Activated naive CD8-positive, alpha-beta T cell treated with anti-CD3 and anti-CD28 coated beads, Interleukin-2, amount 50 U/mL, for 24 hours (primary cell): ENCODE measurements at places on chromosomes 1 and 21.
A peak's percentile ranks its signal among the peaks of the same experiment; 100 is the strongest.

DNA sequence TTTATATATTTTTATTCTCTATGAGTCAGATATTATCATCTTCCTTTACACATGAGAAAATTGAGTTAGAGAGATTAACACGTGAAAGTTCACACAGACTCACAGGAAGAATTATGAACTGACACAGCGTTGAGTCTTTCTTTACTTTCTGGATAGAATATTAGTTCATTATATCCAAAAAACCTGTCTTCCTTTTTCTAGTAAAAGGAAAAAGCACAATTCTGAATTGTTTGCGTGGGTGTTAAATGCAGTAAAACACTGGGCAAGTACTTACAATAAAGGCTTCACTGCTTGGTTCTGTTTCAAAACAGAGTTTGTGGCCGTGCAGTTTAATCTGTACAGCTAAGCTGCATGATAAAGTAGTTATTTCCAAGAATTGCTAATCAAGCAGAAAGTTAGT is 10.8 kb downstream of the MAGI3 start:
- H3K4me3 ChIP-seq, result no peak overlapping the region
- peaks cover 28% of the 10 kb centered on the region for H3K27me3 ChIP-seq
- DNase-seq, result no peak
- H3K4me1 ChIP-seq, result no peaks in the 10 kb centered on the region
- no peaks in the 10 kb centered on the region for H3K36me3 ChIP-seq

DNA sequence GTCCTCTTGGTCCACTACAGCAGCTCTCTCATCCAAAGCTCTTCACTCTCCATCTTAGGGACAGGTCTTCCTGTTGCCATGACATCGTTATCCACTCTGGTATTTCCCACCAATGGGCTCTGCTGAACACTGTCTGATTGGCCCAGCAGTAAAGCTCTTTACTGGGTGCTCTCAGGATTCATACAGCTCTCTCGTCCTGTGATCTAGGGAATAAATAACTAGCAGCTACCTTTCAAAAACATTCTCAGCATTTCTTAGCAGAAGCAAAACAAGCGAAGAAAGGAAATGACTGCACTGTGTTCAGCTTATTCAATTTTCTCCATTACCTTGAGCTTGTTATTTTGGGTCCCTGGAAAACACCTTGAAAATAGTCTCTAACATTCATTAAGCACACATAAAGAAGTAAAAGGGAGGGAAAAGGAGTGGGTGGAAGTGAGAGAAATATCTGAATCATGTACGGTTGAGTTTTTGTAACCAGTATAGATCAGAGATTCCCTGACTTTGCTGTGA is 163.4 kb upstream of the SGIP1 start:
- H3K4me1 ChIP-seq, result peaks cover 99% of the 10 kb centered on the region
- peak overlapping the region; percentile 97 for H3K27ac ChIP-seq
- peak overlapping the region; percentile 63 for H3K4me3 ChIP-seq
- no peak for DNase-seq

GRCh38 chr1:59143133-59143487 is 153.8 kb upstream of the FGGY start:
- DNase-seq, result no peak
- H3K27me3 ChIP-seq, result no peaks in the 10 kb centered on the region
- H3K4me1 ChIP-seq, result peaks cover 38% of the 10 kb centered on the region
- no peaks in the 10 kb centered on the region for H3K36me3 ChIP-seq

DNA sequence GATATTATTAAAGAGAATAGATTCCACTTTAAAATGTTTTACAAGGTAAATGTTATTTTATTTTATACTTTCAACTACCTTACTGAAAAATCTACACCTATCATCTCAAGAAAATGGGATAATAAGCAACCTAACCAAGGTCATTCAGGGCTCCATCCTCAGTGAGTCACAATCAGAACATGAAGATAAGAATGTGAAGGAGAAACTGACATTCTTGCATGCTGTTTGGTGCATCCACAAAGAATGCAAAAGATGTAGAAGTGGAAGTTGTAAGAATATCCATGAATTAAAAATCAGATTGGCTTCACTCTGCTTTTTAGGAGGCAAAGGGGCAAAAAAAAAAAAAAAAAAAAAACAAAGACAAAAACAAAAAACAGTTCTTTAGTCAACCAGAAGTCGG is 6.5 kb downstream of the WARS2 start:
- H3K36me3 ChIP-seq, result peaks cover 29% of the 10 kb centered on the region
- no peak overlapping the region for H3K4me3 ChIP-seq
- DNase-seq, result no peak
- peaks cover 2% of the 10 kb centered on the region for H3K4me1 ChIP-seq

DNA sequence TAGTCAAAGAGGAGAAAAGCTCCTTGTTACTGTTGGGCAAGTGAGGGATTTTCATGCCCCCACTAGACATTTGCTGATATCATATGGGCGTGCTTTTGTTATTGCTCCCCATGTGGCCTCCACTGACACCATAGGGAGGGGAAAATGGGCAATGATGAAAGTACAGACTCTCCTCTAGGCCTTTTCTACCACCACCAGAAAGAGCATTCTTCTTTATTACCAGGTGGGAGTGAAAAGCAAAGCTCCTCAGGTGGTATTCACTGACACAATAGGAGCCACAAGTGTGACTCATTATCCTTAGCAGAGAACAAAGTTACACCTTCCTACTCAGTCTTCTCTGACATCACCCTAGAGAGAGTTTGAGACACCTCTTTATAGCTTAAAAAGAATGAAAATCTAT is 667.1 kb downstream of the LTN1 start:
- no peaks in the 10 kb centered on the region for H3K27me3 ChIP-seq
- H3K4me3 ChIP-seq, result no peak overlapping the region
- DNase-seq, result no peak
- H3K4me1 ChIP-seq, result no peaks in the 10 kb centered on the region
- no peaks in the 10 kb centered on the region for H3K36me3 ChIP-seq

DNA sequence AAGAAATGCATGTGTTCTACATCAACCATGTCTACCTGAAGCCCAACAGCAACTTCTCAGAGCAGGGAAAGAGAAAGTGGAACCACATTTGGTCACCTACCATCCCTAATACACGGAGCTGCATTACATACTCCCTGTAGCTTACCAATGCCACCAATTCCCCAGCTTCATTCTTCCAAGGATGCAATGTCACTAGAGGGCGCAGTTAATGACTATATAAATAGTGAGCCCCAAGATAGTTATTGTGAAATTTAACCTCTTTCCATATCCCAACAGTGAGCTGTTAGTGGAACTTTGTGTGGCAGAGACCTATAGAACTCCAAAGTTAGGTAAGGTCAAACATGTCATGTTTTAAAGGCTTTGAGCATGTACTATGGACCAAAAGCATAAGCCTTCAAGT is 618.3 kb downstream of the SMYD3 start:
- H3K4me3 ChIP-seq, result no peak overlapping the region
- DNase-seq, result no peak
- H3K27me3 ChIP-seq, result no peaks in the 10 kb centered on the region
- peaks cover 31% of the 10 kb centered on the region for H3K36me3 ChIP-seq
